CD4-positive, alpha-beta T cell treated with Interleukin-6 at 100 ng/mL for 8 hours (primary cell): ENCODE measurements at places on chromosomes 3 and 15.

DNA sequence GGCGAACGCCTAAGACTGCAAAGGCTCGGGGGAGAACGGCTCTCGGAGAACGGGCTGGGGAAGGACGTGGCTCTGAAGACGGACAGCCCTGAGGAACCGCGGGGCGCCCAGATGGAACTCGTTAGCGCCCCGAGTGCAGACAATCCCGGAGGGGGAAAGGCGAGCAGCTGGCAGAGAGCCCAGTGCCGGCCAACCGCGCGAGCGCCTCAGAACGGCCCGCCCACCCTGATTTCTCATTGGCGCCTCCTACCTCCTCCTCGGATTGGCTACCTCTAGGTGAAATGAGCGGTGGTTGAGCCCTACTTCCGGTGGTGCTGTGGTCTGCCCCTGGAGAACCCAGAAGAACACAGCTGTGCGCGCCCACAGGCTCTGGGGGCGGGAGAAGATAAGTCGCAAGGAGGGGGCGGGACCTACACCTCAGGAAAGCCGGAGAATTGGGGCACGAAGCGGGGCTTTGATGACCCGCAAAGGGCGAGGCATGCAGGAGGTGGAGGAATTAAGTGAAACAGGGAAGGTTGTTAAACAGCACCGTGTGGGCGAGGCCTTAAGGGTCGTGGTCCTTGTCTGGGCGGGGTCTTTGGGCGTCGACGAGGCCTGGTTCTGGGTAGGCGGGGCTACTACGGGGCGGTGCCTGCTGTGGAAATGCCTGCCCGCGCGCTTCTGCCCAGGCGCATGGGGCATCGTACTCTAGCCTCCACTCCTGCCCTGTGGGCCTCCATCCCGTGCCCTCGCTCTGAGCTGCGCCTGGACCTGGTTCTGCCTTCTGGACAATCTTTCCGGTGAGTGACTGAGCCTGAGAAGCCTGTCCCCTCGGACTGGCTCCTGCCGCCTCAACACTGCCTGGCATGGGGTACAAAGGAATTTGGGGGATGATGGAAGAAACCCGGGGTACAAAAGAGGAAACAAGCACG, at the start of gene OGG1:
Gene OGG1 (plus strand): TSS at position 308 of the 911 bp plus-strand sequence. CDS start 335 bp downstream, at position 643.
- peak; percentile 96 for DNase-seq

DNA sequence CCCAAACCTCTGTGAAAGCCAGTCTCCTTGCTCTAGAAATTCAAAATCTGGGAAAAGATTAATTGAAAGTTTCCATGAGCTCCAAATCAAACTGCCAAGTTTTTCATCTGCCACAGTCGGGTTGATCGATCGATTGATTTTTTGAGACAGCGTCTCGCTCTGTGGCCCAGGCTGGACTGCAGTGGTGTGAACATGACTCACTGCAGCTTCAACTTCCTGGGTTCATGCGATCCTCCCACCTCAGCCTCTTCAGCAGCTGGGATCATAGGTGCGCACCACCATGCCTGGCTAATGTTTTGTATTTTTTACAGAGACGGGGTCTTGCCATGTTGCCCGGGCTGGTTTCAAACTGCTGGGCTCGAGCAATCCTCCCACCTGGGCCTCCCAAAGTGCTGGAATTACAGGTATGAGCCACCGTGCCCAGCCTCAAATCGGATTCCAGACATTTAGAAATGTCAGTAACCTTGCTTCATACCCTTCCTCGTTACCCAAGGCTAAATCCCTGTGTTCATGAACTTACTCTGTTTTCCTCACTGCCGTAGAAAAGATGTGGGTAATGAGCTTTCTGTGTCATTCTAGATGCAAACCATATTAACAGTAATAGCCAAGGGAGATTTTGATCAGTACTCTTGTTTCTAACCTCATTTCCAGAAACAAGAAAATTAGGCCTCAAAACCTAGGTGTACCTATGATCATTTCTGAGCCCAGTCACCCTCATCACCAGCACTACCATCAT, 105.9 kb upstream of the AKAP13 start:
- DNase-seq, result no peak

- DNase-seq, result no peak
Observed at GRCh38 chr15:89101302-89102193, 13.3 kb downstream of the ABHD2 start.

DNA sequence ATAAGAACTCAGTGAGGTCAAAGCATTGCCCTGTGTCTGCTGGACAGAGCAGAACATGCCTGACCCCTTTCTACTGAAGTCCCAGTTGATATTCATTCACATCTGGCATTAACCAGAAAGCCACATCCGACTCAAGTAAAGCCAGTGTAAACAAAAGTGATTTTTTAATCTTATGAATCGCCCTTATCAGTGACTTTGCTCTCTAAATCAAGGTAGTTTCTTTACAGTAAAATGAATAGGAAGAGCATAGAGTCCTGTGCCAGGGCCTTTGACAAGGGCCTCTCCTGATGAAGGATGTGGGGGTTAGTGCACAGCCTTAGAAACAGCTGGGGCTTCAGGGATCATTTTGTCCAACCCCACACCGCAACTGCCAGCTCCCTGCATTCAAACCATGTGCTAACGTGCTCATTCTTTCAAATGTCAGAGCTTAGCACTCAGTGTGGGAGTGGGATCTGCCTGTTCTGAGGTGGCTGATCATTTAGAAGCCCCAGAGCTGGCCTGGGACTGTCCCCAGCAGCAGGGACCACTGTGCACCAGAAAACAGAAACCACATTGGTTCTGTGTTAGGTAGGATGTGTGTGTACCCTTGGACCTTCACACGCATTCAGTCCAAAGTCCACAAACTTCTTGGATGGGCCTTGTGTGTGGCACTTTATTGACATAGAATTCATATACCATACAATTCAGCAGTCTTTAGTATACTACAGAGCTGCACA, 55.3 kb downstream of the CCR4 start:
- no peak for DNase-seq

DNA sequence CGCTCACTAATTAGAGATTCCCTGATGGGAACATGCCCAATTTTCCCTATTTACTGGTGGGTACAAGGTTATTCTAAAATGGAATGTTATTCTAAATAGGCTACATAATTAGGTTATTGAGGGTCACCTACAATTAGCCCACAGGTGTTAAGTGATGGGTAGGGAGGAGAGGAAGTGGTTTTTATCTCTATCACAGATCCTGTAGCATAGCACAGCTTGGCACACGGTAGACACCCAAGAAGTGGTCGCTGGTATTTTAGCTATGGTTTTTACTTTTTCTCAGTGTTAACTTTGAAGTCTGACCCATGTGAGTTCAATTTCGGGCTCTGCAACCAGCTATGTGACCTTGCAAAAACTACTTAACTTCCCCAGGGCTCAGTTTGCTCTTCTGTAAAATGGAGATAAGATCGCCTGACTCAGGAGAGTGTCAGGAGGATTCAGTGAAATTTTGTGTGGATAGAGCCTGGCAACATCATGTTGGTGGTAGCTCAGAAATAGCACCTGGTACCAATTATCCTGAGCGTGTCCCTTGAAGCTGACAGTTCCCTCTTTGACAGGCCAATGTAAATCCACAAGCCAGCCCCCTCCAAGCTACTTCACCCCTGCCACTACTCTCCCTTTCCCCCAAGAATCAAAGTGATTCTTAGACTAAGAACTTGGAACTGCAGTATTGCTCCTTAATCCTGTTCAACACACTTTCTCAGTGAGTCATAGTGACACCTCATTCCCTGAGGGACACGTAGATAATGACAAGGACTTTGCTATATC, 8.7 kb upstream of the LMCD1 start:
- no peak for DNase-seq
